Fibroblast of villous mesenchyme (primary cell): ENCODE measurements at places on chromosomes 12 and 14. TPM values are rescaled to one million over a fixed set of nuclear protein-coding genes. Genes with fewer than 3 reads are reported as not detected.

- no peak for DNase-seq
Observed at GRCh38 chr14:93893661-93894261, 33.4 kb upstream of the FAM181A start.

GRCh38 chr14:85038526-85039352, 491.2 kb upstream of the FLRT2 start:
- DNase-seq, result no peak

DNA sequence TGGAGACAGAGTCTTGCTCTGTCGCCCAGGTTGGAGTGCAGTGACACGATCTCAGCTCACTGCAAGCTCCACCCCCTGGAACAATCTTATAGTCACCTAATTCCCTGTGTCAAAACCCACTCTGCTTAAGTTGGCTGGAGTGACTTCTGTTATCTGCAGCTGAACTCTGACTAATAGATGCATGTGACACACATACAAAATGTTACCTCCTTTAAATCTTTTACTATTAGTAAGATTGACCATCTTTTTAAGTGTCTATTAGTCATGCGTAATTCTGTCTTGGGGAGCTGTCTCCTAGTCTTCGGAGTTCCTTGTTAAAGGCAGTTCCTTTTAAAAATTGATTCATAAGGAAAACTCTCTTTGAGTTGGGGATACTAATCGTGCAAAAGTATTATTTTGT, 7.4 kb downstream of the IFI27L1 start:
- DNase-seq, result peak; percentile 20

The ISM2 gene
- total RNA-seq, result under 0.01 TPM in 1 of 2 replicates, not detected in the other

GRCh38 chr14:67228325-67228984, 12.8 kb upstream of the PALS1 start:
- DNase-seq, result peak; percentile 38

- DNase-seq, result no peak
Observed at GRCh38 chr12:121769831-121770301, 23.6 kb downstream of the RHOF start.

- DNase-seq, result no peak
Observed at GRCh38 chr12:58233886-58234285, 292.5 kb downstream of the ATP23 start.

The RNFT2 gene
- total RNA-seq, result 6.1 and 7.3 TPM in 2 replicates

DNA sequence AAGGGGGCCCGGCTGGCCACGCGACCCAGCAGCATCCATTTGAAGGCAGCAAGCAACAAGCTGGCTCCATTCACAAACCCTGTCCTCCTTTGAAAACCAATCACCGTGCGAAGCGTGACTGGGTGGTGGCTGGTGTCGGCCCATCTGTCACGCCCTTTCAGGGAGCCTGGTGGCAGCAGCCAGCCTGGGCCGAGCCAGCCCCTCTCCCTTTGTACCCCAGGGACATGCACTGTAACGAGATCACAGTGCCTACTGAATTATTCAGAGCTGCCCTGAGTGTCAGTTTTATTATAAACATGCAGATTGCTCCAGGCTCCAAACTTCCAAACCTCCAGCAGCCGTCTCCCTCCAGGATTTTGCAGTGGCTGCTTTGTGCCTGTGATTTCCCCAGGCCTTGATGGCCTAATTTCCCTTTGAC, 22.3 kb upstream of the CTDSP2 start:
- DNase-seq, result peak; percentile 55

The IL31 gene
- total RNA-seq, result not detected in 2 replicates

The MMP19 gene
- total RNA-seq, result 9.1 and 9.7 TPM in 2 replicates

GRCh38 chr14:75098682-75099081, 28.2 kb downstream of the NEK9 start:
- no peak for DNase-seq

- no peak for DNase-seq
Observed at GRCh38 chr12:127121494-127122084, 1145.4 kb upstream of the TMEM132C start.

DNA sequence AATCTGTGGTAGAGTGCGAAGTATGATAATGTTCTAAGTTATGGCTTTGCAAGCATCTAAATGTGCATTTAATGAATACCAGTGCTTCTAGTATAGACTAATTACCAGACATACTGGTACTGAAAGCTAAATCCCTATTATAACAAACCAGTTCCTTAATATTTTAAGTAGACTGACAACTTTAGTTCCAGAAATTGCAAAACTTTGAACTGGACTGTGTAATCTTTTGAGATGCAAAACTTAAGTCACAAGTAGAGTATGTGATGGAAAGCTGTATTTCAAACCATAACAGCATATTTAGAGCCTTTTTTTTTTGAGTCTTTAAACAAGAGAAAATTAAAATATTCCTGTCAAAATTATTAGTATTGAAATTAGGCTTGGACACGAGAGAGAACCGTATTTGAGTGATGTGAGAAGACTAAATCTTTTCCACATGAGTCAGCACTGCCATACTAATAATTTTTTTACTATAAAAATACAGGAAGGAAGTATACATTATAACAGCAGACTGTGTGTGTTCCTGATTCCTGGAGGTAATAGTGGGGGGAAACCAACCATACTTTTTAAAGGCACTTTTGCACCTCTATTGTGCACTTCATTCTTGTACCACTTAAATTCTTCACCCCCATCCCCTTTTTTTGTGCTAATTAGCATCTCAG, 45.5 kb downstream of the PPM1A start:
- DNase-seq, result no peak

DNA sequence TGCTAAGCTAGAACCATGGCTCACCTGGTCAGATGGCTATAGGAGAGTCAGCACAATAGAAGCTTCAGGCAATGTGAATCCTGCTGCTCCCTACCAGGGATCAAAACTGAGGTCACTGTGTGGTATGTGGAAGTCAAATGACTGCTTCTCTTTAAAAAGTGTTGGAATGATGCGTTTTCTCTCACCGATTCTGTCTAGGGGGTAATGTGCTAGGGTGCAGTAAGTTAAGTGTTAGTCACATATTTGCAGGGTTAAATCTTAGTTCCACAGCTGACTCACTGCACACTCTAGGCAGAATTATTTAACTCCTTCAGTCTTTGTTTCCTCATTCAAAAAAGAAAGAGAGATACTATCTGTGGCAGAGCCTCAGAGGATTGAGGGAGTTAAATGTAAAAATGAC, 696.6 kb downstream of the DIO2 start:
- DNase-seq, result peak; percentile 37

GRCh38 chr12:13023811-13024530, 20.2 kb upstream of the FAM234B start:
- DNase-seq, result peak; percentile 69

DNA sequence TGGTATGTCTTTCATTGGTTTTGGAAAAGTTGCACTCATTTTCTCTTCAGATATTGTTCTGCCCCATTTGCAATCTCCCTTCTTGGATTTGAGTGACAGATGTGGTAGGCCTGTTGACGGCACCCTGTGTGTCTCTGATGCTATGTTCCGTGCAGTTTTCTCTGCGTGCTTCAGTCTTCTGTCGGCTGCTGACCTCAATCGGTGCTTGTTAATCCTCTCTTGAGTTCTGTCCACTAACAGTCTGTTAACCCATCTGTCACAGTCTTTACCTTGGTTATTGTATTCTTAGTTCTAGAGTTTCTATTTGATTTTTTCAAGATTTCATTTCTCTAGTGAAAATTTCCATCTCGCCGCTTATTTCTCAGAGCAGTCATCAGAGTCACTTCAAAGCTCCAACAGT, 20.7 kb upstream of the PLD4 start:
- no peak for DNase-seq

The TAMALIN gene
- 2.2 and 7.7 TPM in 2 replicates for total RNA-seq

The HOXC12 gene
- under 0.01 TPM in 2 replicates for total RNA-seq

The ASCL1 gene
- not detected in 2 replicates for total RNA-seq

- DNase-seq, result peak; percentile 7
Observed at GRCh38 chr14:33347796-33348195, 409.1 kb downstream of the NPAS3 start.

DNA sequence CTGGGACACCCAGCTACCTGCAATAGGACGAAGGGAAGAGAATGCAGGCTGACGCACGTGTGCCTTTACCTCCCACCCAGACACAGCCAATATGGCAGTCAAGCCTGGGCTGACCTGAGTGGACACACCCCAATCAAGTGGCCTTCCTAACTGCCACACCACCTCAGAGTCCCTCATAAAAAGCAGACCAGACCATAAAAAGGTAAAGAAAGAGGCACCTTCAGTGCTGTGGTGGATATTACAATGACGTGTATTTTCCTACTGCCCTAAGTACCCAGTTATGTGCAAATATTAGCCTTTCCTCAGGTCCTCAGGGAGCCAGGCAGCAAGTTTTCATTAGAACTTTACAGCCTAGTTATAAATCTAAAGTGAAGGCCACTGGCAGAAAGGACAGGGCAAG, 75.8 kb downstream of the KCNK10 start:
- no peak for DNase-seq

GRCh38 chr14:90758959-90759358, 57.3 kb downstream of the TTC7B start:
- DNase-seq, result peak; percentile 18

The BDKRB1 gene
- total RNA-seq, result 5.8 and 15.1 TPM in 2 replicates

The MMP14 gene
- 188 and 327 TPM in 2 replicates for total RNA-seq

DNA sequence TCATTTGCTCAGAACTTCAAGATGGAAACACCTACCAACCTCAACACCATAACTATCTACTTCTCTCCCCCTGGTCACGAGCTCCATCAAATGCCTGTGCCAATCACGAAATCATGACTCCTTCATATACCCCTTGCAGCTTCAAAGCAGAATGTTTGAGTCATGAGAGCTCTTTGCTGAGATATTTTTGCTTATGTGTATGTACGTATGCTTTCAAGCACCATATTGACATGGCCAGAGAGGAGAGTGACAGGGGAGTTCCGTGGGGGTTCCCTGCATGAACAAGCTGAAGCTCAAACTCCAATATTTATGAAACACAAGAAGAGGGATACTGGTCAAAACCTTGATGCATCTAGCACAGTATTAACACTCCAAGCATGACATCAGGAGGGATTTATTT, 374.4 kb downstream of the DPF3 start:
- DNase-seq, result no peak

- DNase-seq, result no peak
Observed at GRCh38 chr12:8867009-8867408, 44.6 kb downstream of the A2ML1 start.

The PTCSC3 gene
- total RNA-seq, result not detected in 2 replicates
